ENCODE measurements at places on chromosomes 5 and 9.

DNA sequence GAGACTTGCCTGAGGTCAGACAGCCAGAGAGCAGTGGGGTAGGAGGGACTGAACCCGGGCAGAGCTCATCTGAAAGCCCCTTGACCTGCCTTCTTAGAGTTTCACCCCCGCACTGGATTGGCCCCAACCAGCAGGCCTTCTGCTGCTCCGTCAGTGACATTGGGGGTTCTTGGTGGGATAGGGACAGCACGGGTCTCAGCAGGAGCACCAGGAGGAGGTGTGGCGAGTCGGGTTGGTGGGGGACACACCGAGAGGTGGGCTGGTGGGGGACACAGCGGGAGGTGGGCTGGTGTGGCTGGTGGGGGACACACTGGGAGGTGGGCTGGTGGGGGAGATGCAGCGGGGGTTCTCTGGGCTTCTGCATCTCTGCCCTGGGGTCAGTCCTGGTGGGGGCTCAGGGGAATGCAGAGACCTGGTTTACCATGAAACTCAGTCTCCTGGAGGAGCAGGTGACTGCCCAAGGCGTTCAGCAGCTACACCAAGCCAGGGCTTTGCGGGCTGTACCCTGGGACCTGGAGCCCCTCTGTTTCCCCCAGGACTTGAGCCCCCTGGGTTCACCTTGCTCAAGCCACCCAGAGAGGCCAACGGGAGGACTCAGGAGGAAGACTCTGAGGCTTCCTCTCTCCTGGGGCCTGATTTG, 28.1 kb upstream of the RNU6ATAC start:
- DNase-seq = no peak

DNA sequence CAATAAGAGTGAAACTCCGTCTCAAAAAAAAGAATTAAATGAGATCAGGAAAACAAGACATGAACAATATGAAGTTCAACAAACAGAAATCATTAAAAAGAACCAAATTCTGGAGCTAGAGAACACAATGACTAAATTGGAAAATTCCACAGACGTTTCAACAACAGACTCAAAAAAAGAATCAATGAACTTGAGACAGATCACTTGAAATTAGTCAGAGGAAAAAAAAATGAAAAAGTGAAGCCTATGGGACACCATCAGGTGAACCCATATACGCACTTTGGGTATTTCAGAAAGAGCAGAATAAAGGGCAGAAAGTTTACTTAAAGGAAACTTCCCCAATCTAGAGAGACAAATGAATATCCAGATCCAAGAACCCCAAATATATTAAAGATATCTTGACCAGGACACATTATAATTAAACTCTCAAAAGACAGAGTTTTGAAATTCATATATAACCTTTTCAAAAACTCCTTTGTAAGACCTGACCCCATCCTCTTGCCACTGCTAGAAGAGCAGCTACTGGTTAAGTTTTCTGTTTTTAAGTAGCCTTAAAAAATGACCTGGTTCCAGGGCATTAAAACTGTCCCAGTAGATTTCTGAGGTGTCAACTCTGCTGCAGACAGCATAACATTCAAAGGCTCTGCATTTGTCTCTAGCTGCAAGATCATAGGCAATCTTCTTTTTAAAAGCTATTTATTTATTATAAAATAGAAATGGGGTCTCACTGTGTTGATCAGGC, 7.7 kb upstream of the MATR3 start:
- no peak for DNase-seq

- DNase-seq = no peak
These were observed 49.8 kb upstream of the PALM2AKAP2 start for GRCh38 chr9:109730228-109730627.

DNA sequence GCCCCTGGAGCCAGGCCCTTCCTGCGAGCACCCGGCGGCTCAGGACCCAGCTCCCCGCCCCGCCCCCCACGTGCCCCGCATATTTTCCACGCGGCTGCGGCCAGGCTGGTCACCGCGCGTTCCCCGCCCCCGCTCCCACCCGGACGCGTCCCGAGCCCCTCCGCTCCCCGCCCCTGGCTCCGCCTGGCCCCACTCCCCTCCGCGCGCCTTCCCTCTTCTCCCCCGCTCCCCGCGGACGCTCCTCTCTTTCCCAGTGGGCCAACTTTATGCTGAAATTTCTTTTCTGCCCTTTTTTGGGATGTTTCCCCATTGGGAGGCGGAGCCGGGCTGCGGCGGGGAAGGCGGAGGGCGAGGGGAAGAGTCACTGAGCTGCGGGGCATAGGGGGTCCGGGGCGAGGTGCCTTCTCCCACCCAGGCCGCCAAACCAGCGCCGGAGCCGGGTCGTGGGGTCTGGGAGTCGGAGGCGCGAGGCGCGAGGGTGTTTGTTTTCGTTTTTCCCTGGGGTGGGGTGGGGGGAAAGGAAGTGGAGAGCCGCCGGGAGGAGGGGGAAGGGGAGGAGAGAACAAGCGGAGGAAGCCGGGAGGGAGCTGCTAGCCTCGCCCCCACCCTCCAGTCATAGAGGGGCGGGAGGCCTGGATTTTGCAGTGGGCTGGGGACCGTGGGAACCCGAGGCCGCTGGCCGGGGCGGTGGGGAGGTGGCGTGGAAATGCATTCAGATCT, 1.0 kb upstream of the TPM2 start:
- DNase-seq = no peak

DNA sequence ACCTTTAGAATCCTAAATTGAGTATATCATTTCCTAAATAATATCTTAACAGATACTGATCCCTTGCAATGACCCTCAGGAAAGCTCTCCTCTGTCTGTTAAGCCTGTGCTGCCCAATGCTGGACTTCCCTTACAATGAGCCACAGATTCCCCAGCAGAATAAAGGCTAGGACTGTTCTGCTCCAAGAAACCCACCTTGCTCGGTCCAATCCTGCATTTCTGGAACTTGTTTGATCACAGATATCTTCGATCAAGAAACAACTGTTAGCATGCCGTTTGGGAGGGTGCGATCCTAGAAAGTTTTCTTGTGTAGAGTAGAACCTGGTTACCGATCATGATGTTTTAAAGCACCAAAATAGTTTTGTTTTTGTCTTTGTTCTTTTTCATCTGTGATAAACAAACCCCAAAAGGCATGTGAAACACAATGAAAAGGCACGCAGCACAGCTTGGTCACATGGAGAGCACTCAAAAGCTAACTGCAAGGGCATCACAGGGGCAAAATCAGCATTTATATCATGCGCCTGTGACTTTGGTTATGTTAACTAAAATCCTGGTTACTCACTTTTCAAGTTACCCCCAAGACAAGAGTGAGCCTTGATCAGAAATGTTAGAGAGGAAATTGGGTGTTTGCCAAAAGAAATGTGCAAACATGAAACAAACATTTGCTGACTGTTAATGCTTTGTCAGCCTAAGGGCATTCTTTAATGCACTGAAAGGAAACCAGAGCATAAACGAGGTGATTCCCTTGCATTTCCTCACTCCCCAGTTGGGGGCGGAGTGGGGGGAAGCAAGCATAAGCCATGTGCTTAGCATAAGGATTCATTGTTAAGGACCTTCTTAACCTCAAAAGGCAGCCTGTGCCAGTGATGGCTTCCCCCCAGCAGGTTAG, 61.9 kb upstream of the ADAMTS16 start:
- no peak for DNase-seq

DNA sequence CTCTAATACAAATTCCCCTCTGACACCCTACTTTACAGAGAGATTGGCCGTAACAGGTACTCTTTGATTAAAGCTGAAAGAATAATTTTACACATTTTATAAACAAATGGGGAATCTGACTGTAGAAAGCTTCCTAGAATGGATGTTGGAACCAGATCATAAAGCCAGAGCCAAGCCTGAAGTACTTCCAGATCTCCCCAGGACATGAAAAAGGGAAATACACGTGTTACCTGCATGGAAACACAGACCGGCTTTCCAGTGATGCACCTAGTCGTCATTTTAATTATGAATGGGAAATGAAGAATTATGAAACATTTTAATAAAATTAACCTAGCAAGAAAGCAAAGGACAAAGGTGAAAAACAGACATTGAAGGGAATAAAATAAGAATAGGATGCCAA, 66.5 kb downstream of the ERCC6L2 start:
- no peak for DNase-seq

DNA sequence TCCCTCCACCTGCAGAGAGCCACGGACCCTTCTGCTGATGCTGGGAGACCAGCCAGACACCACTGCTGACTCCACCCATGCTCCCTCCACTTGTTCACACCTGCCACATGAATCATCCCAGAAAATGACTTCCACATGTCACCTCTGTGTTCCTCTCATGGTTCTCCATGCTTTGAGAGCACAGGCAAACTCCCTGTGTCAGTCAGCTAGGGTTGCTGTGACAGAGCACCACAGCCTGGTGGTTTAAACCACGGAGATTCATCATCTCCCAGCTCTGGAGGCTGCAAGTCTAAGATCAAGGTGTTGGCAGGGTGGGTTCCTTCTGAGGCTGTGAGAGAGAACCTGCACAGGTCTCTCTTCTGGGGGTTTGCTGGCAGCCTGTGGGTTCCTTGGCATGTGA, 381.4 kb downstream of the GADD45G start:
- no peak for DNase-seq

DNA sequence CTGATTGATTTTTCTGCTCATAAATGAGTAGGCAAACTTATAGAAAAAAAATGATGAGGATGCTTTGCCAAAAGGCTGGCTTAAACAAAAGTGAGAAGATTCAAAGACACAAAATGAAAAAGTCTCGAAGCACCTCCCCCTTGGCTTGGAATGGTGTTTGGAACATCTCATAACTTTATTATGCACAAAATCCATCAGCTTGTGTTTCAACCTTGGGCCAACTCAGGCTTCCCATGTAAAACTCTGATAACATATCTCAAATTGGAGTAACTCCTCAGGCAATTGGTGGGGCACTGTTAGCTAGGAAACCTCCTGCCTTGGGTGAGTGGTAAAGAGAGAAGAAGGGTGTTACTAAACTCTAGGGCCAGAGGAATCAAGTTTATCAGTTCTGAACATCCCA, 176.3 kb downstream of the KIAA0825 start:
- DNase-seq = no peak

GRCh38 chr5:163614787-163615186, 109.4 kb downstream of the MAT2B start:
- DNase-seq = no peak

DNA sequence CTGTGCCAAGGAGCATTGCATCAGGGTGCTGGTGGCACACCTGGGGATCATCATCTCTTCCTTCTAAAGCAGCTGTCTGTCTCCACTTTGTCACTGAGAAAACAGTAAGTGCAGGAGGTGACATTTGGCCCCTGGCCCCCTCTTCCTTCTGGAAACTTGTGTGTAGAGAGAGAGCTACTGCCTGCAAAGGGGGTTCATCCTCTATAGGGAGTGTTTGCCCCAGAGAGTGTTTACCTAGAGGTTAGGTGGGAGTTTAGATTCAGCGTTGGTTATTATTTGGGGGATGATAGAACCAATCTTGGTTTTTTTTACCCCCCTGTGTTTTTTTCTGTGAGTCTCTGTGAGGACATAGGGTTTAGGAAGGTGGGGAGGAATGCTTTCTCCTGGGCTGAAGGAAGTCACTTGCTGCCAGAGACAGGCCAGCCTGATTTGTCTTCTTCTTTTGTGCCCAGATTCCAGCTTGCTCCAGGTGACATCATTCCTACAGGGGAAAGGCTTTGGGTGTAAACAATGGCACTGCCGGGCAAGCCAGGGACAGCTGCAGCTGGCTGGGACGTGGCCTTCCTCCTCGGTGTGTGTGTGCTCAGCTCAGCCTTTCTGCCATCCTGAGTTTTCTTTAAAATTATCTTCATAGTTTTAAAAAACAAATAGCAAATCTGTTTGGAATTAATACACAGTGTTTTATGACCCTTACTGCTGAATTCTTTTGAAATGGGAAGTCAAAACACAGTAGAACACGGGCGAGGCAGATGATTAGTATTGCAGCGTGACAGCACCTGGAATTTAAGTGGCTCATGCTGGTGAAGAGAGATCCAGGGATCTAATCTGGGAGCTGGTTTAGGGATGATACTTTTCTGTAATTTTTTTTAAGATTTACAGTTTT, 24.5 kb downstream of the PRRC2B start:
- DNase-seq = no peak

- no peak for DNase-seq
These were observed 51.4 kb downstream of the SMARCA2 start for GRCh38 chr9:2066312-2067273.

DNA sequence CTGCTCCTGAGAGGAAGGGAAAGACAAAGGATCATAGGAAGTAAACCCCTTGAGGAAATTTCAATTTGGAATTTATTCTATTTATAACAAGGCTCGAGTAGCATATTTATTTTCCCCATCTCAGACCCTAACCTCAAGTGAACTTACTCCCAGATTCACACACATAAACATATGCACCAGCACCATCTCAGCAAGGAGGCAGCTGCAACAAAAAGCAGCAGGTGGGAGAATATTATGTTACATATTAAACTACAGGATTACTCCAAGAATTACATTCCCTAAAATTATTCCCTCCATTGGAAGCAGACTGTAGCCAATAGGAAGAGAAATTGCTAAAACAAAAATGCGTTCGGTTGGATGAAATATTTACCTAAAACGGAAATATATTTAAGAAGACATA, 108.4 kb upstream of the PRSS3 start:
- DNase-seq = no peak

DNA sequence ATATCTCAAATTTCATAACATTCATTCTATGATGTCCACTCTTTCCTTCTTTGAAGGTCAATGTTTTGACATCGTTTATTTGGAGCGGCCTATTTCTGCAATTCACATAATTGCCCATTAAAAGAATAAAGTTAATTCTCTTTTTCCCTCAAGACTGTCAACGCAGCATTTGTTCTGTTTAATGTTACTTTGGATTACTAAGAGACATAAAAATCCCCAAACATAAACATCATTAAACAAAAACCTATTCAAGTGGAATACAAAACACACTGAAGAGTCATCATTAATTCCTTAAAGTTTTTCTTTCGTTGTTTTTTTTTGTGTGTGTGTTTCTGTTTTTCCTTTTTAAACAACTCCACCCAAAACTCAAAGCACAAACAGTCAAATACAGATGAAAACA, 151.1 kb downstream of the TRPM6 start:
- no peak for DNase-seq

DNA sequence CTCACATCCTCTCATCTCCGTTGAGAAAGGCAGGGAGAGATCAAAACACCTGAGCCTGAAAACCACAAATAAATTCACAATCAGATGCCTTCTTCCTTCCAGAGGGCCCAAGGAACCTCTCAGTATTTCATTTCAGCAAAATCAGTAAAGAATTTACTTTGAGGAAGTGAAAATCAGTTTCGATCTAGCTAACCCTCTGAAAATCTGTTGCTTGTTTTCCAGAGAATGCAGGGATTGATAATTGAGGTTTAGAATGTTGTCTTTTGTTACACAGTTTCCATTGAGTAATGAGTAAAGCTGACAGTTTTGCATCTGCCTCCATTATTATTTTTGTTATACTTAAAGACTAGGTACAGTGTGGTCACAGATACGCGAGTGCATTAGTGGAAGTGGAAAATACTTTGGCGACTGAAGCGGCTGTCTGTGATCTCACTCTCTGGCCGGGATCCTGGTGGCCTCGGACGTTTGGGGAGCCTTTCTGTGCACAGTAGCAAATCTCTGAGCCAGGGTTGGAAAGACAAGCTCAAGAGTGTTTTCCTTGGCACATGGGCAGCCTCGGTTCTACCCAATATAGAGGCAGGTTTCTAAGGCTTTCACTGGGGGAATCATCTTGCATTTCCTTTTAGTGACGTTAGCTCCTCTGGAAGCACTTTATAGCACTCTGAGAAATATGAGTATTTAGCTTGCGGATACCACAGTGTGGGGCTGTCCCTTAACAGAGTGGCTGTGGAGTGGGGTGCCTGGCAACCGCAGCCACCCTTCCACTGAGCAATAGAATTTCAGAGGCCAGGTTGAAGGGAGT, 32.2 kb upstream of the ANGPTL2 start:
- no peak for DNase-seq

Measured in activated CD4-positive, alpha-beta T cell treated with anti-CD3 and anti-CD28 coated beads for 1 hour (primary cell).